Right lobe of liver (tissue), 6 donors: ENCODE measurements at places on chromosomes 7 and 10. TPM values are rescaled to one million over a fixed set of nuclear protein-coding genes. Genes with fewer than 3 reads are reported as not detected.
A peak's percentile ranks its signal among the peaks of the same experiment; 100 is the strongest.

- DNase-seq = no peak
- H3K4me1 ChIP-seq = peaks cover 21% of the 10 kb centered on the region
- H3K4me3 ChIP-seq = no peak overlapping the region
- no peaks in the 10 kb centered on the region for H3K36me3 ChIP-seq
- H3K27me3 ChIP-seq = no peaks in the 10 kb centered on the region
These were observed 150.4 kb downstream of the CXCL12 start for GRCh38 chr10:44234483-44234875.

- H3K36me3 ChIP-seq = no peaks in the 10 kb centered on the region
- no peaks in the 10 kb centered on the region for H3K4me1 ChIP-seq
- peak; percentile 16 for DNase-seq
- no peaks in the 10 kb centered on the region for H3K27me3 ChIP-seq
- H3K4me3 ChIP-seq = no peak overlapping the region
These were observed 22.9 kb downstream of the PDGFA start for GRCh38 chr7:496528-497295.

Gene GPR85
- 0.42 TPM for total RNA-seq

DNA sequence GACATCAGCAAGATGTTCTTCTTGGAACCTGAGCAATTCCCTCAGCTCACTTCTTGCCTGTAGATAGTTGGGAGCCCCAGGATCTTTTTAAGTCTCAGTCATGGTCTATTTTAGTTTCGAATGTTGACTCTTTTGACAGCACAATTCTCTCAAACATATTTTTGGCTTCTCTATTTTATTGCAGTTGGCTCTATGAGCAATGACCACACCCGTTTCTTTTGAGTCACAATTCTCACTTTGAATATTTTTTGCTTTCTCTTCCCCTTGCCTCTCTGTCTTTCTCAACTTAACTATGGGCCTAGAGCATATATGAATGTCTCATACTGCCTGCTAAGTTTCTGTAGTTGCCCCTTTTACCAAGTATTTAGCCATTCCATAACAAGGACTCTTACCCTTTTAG, 222.8 kb downstream of the PTN start:
- no peak overlapping the region for H3K4me3 ChIP-seq
- H3K4me1 ChIP-seq = no peaks in the 10 kb centered on the region
- no peak overlapping the region for H3K27ac ChIP-seq
- no peaks in the 10 kb centered on the region for H3K36me3 ChIP-seq

Gene HOXA6
- not detected for total RNA-seq

DNA sequence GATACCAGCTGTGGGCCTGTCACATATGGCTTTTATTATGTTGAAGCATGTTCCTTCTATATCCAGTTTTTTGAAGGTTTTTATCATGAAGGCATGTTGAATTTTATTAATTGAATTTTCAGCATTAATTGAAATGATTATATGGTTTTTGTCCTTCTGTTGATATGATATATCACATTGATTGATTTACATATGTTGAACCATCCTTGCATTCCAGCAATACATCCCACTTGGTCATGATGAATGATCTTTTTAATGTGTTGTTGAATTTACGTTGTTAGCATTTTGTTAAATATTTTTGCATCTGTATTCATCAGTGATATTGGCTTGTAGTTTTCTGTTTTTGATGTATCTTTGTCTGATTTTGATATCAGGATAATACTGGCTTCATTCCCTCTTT, 21.2 kb downstream of the PRSS37 start:
- H3K36me3 ChIP-seq = no peaks in the 10 kb centered on the region
- H3K27me3 ChIP-seq = no peaks in the 10 kb centered on the region
- no peak for DNase-seq
- no peaks in the 10 kb centered on the region for H3K4me1 ChIP-seq
- no peak overlapping the region for H3K4me3 ChIP-seq
- no peak overlapping the region for H3K27ac ChIP-seq

Gene UNCX
- total RNA-seq = not detected

DNA sequence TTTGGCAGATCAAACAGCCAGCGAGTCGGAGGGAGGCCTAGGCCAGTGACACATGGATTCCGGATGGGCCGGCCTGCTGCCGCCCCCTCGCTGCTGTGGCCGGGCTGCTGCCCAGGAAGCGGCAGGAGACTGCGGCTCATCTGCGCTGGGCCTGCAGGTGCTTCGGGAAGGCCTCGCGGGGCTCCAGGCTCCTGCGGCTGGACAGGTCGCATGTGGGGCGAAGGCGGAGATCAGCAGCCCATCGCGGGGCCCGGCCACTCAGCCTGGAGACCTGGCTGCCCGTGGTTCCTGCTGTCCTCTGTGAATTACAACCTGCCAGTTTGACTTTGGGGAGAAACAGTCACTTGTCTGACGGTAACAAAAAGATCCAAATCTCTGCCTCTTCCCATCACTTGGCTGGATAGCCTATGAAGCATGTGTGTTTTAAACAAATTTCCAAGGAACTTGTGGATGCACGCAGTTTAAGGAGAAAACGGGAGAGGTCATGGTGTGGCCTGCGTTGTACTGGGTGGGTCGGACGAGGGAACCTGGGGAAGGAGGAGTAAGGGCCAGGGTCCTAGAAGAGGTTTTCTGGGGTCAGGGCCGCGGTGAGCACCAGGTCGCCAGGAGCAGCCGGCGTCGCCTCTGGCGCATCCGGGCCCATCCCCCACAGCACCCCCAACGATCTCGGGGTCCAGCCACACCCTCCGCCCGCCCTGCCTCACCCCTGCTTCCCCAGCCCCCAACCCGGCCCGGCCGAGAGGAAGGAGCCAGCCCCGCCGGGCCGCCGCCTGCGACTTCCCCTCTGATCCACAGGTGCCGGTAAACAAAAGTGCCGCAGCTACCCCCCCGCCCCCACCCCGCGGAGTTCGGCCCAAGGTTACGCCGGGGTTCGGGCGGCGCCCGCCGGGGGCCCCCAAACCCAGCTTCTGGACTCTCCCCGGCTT, 1.6 kb downstream of the SPOCK2 start:
- H3K36me3 ChIP-seq = no peaks in the 10 kb centered on the region
- no peak for DNase-seq
- H3K27me3 ChIP-seq = no peaks in the 10 kb centered on the region

DNA sequence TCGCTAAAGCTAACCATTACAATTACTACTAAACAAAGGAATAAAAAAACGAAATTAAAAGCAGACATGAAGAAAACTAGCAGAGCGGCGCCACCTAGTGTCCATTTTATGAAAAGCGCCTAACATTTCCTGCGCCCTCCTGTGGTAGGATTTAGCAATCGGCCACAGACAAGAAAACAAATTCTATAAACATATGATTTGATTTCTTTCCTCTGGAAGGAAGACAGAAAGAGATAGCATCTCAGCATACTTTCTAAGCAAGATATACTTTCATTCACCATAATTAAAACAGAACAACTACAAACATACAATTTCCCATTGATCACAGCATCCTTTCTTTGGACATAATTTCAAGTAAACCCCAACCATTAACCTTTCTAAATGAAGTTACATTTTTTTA, 337.7 kb upstream of the NPVF start:
- H3K36me3 ChIP-seq = no peaks in the 10 kb centered on the region
- DNase-seq = no peak
- H3K27me3 ChIP-seq = no peaks in the 10 kb centered on the region

- no peak overlapping the region for H3K4me3 ChIP-seq
- no peaks in the 10 kb centered on the region for H3K36me3 ChIP-seq
- no peaks in the 10 kb centered on the region for H3K4me1 ChIP-seq
- no peak for DNase-seq
- no peak overlapping the region for H3K27ac ChIP-seq
These were observed 135.3 kb upstream of the ITGB1 start for GRCh38 chr10:33093362-33093761.

Gene CALN1
- total RNA-seq = 0.19 TPM

Gene RAB19
- 1.0 TPM for total RNA-seq

- no peak overlapping the region for H3K27ac ChIP-seq
- no peak overlapping the region for H3K4me3 ChIP-seq
These were observed 5.7 kb upstream of the TAS2R60 start for GRCh38 chr7:143437578-143437977.

DNA sequence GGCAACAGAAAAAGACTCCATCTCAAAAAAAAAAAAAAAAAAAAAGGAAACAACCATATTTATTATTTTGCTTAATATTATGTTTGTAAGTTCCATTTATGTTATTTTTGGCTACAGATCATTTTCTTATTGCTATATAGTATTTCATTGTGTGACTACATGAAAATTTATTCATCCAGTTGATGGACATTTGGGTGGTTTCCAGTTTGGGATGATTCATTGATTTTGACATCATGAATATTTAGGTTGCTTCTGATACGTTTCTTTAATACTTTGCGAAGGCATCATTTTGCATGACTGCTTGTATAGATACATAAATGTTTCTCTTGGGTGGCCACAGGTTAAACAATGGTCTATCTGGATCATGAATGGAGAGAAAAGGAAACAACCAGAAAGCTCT, 2.0 kb upstream of the NPSR1 start:
- no peaks in the 10 kb centered on the region for H3K36me3 ChIP-seq
- H3K27ac ChIP-seq = no peak overlapping the region
- no peaks in the 10 kb centered on the region for H3K4me1 ChIP-seq

GRCh38 chr7:121931149-121931902, 58.4 kb downstream of the PTPRZ1 start:
- no peaks in the 10 kb centered on the region for H3K36me3 ChIP-seq
- no peak overlapping the region for H3K27ac ChIP-seq
- no peaks in the 10 kb centered on the region for H3K4me1 ChIP-seq
- DNase-seq = no peak
- H3K27me3 ChIP-seq = no peaks in the 10 kb centered on the region

Gene SPAG6
- total RNA-seq = not detected

Gene VGF
- total RNA-seq = not detected

- no peak overlapping the region for H3K4me3 ChIP-seq
- H3K36me3 ChIP-seq = peaks cover 14% of the 10 kb centered on the region
- H3K27me3 ChIP-seq = no peaks in the 10 kb centered on the region
- H3K27ac ChIP-seq = no peak overlapping the region
- DNase-seq = no peak
These were observed 13.9 kb downstream of the PIK3AP1 start for GRCh38 chr10:96706331-96706853.

DNA sequence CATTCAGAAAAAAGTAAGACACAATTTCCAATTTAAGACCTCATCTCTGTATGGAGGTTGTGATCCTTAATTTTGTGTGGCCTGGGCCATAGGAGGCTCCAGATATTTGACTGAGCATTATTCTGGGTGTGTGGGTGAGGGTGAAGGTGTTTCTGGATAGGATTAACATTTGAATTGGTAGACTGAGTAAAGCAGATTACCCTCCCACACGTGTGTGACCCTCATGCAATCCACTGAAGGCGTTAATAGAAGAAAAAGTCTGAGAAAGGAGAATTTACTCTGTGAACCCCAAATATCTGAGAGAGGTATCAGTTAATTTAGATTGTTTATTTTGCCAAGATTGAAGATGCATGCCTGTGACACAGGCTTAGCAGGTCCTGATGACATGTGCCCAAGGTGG, 328.0 kb upstream of the POT1 start:
- H3K27me3 ChIP-seq = no peaks in the 10 kb centered on the region
- H3K27ac ChIP-seq = no peak overlapping the region
- H3K36me3 ChIP-seq = no peaks in the 10 kb centered on the region
- no peak overlapping the region for H3K4me3 ChIP-seq
- DNase-seq = no peak
- H3K4me1 ChIP-seq = no peaks in the 10 kb centered on the region

- H3K36me3 ChIP-seq = no peaks in the 10 kb centered on the region
- H3K27ac ChIP-seq = peak overlapping the region; percentile 87
- H3K27me3 ChIP-seq = no peaks in the 10 kb centered on the region
- H3K4me3 ChIP-seq = no peak overlapping the region
- no peaks in the 10 kb centered on the region for H3K4me1 ChIP-seq
- DNase-seq = peak; percentile 38
These were observed 111.1 kb upstream of the CREB5 start for GRCh38 chr7:28301148-28301641.

Gene VSTM4
- total RNA-seq = 2.8 TPM

Gene GRK5
- total RNA-seq = 8.3 TPM

Gene CCDC172
- total RNA-seq = not detected

GRCh38 chr7:126803060-126803665, 449.6 kb downstream of the GRM8 start:
- H3K4me1 ChIP-seq = no peaks in the 10 kb centered on the region
- H3K27ac ChIP-seq = no peak overlapping the region
- DNase-seq = no peak
- H3K27me3 ChIP-seq = no peaks in the 10 kb centered on the region
- H3K4me3 ChIP-seq = no peak overlapping the region

Gene COX15
- total RNA-seq = 22.7 TPM

DNA sequence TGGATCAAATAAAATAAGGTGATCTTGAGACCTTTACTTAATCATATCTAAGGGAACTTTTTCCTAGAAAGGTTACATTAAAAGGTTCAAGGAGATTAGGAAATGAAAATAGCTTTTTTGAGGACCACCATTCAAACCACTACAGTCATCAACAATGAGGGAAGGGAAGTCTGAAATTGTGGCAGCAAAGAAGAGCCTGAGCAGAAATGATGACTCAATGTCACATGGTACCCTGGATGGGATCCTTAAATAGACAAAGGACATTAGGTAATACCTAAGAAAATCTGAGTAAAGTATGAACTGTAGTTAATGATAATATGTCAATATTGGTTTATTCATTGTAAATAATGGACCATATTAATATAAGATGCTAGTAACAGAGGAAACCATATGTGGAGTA, 236.0 kb downstream of the SEMA3D start:
- H3K4me1 ChIP-seq = no peaks in the 10 kb centered on the region
- H3K27ac ChIP-seq = no peak overlapping the region
- H3K27me3 ChIP-seq = no peaks in the 10 kb centered on the region
- DNase-seq = no peak

GRCh38 chr10:42691361-42692120, 53.2 kb upstream of the ZNF33B start:
- no peak overlapping the region for H3K4me3 ChIP-seq
- H3K4me1 ChIP-seq = no peaks in the 10 kb centered on the region
- DNase-seq = no peak
- H3K36me3 ChIP-seq = no peaks in the 10 kb centered on the region

GRCh38 chr10:6929148-6929830, 349.2 kb upstream of the PRKCQ start:
- no peaks in the 10 kb centered on the region for H3K27me3 ChIP-seq

DNA sequence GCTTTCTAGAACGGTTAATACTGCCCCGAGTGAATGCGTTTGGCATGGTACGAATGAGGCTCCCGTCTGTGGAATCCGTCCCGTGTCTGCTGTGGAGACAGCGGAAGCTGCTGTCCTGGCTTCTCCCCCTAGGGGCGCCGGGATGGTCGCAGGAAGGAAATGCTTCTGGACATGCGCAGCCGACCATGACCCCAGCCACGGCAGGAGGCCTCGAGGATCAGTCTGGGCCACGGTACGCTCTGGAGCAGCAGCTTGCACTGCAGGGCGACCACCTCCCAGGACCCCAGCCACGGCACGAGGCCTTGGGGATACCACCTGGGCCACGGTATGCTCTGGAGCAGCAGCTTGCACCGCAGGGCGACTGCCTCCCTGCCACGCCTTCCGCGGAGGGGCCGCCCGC, 107.9 kb downstream of the CYTH3 start:
- H3K4me1 ChIP-seq = no peaks in the 10 kb centered on the region
- H3K27me3 ChIP-seq = no peaks in the 10 kb centered on the region
- no peak overlapping the region for H3K4me3 ChIP-seq
- H3K27ac ChIP-seq = no peak overlapping the region
- DNase-seq = no peak
- H3K36me3 ChIP-seq = peaks cover 9% of the 10 kb centered on the region
